Mesenteric fat pad (tissue), 1 donor: ENCODE measurements at places on chromosomes 4 and X. TPM values are rescaled to one million over a fixed set of nuclear protein-coding genes. Genes with fewer than 3 reads are reported as not detected.

Gene PRPS2
- total RNA-seq = 17.6 TPM

Gene TRAM1L1
- total RNA-seq = 0.64 TPM

Gene KLHL4
- total RNA-seq = 0.48 TPM

Gene ZDHHC15
- total RNA-seq = 0.77 TPM

Gene CYTL1
- total RNA-seq = 1.4 TPM

Gene SAGE1
- not detected for total RNA-seq

Gene UGT2B11
- total RNA-seq = not detected

Gene IL9R
- 0.22 TPM for total RNA-seq

Gene TMEM144
- total RNA-seq = 7.9 TPM

Gene NAT8L
- total RNA-seq = 67.3 TPM

Gene CITED1
- 4.1 TPM for total RNA-seq

Gene ADAMTS3
- 2.1 TPM for total RNA-seq

Gene PAGE2
- not detected for total RNA-seq

Gene EPHA5
- total RNA-seq = not detected
